Urinary bladder (tissue), 4 donors: ENCODE measurements at places on chromosomes 16 and 17. TPM values are rescaled to one million over a fixed set of nuclear protein-coding genes. Genes with fewer than 3 reads are reported as not detected.

The SPATA32 gene
- not detected for total RNA-seq

The ANKRD40CL gene
- not detected for total RNA-seq

GRCh38 chr16:15648135-15648730 is 1.8 kb upstream of the NDE1 start:
- DNase-seq: no peak

The DYNLRB2 gene
- 1.9 TPM for total RNA-seq

GRCh38 chr16:86300746-86301481 is 209.4 kb upstream of the FOXF1 start:
- no peak for DNase-seq

The MOSMO gene
- 33.2 TPM for total RNA-seq

GRCh38 chr17:62807812-62808575 is at the start of gene MARCHF10:
Gene MARCHF10 (minus strand): TSS chr17:62808314. CDS start chr17:62801735, 6,579 bp downstream.
- DNase-seq: no peak

DNA sequence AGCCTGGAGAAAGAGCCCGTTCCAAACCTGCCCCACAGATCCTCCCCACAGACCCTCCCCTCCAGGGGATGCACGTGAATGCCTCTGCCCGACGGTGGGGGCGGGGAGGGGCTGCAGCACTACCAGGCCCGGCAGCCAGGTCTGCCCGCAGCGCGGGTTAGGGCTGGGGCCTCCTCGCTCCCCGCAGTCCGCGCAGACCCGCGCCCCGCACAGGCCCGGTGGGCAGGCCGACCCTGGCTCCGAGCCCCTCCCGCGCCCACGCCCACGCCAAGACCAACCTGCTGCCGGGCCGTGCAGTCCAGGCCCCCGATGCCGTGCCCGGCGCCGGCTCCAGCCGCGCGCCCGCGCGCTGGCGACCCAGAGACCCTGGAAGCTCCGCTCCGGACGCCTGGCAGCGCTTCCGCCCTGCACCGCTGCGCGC is at the start of gene RPUSD1:
RPUSD1 (minus strand) TSS at position 404 of the 421 bp plus-strand sequence. CDS start 644 bp downstream, outside the sequence.
- no peak for DNase-seq

DNA sequence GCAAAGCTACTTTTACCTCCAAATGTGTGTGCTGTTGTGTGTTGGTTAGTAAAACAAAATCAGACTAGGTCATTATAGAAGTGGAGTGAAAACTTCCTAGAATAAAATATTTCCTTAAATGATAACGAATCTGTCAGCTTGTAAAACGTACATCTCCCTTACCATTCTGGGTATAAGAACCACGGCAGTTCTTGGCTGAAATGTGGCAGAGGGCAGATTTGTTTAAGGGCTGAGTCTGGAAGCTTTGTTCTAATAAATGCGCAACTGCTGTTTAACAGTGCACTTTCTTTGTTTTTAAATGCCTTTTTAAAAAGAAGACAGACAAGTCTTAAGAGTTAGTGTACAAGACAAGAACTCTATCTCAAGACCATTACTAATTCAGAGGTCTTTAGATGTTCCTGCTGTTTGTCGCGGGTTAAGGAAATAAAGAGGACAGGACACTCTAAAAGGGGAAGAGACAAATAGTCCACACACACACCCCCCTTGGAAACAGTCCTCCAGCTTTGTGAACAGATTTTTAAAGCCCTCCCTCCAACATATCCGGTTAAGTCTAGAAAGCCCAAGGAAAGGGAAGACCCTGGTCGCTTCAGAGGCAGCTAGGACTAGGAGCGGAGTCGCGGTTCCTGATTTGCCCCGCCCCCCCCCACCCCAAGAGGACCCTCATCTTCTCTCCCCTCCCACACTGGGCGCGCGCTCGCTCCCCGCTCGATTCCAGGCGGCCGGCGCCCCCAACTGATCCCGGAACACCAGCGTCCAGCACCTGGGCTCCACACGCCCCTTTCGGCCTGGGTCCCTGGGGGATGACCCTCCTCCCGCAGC is 658 bp downstream of the SYNRG start:
- peak; percentile 17 for DNase-seq

The NECAB2 gene
- total RNA-seq: 1.0 TPM

DNA sequence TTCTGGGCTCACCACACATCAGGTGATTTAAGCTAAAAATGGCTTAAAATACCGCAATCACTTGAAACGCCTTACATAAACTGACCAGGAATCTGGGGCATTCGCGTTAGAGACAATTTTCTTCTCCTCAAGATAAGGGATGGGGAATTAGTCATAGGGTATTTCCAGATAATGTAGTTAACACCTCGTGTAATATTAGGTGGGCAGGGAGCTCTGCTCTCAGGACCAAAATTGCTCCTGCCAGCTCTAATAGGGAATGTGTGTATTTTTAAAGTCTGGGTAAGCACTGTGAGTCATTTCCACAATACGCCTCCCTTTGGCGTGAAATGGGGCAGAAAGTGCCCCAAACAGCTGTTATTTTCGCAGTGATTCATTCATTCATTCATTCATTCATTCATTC is 408.6 kb downstream of the MAF start:
- no peak for DNase-seq

DNA sequence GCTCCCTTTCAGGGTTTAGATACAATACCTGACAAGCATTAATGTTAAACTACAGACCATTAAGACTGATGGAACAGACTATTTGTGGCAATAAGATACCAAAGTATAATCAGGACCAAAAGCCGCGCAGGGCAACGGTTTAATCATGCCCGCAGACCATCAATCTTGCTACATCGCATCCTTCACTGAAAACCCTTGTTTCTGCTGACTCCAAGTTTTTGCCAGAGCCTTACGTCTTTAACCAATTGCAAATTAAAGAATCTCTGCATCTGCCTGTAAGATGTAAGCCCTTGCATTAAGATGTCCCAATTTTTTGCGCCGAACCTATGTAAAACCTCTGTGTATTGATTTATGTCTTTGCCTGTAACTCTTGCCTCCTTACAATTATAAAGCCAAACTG is 94.2 kb upstream of the RBBP6 start:
- no peak for DNase-seq

- no peak for DNase-seq
Observed at GRCh38 chr17:34076743-34077631, 178.1 kb upstream of the CCL2 start.

- DNase-seq: no peak
Observed at GRCh38 chr16:74439685-74440084, 18.4 kb upstream of the CLEC18B start.

The PLSCR3 gene
- 14.4 TPM for total RNA-seq

DNA sequence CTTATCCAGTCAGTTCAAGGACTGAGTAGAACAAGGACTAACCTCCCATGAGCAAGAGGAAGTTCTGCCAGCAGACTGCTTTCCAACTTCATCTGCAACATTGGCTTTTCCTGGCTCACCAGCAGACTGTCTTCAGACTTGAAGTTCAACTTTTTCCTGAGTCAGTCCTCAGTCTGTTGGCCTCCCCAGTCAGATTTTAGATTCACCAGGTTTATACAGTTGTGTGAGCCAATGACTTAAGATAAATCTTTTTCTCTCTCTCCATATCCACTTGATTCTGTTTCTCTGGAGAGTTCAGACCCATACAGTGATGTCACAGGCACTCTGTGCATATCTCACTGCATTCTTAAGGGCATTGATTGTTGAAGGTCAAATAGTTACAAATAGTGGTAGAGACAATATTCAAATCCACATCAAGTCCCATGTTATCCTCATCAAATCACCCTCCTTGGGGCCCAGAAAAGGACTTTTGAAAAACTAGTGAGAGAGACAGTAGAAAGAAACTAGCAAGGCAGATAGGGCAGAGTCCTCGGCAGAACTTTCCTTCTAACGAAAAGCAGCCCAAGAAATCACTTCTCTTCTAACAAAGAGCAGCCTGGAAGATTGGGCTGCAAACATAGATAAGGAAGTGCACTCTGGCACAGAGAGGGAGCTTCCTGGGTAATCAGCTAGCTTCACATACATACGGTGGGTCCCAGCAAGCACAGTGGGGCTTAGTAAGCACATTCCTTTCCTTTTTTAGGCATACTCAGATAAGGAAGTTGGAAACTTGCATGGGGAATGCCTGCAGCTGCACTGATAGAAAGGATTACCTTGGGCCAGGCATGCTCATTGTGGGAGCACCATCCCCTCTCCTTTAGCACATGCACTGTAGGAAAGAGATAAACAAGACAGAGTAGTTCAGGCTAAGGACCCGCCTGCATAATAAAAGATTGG is 132.3 kb upstream of the FAM20A start:
- DNase-seq: no peak

DNA sequence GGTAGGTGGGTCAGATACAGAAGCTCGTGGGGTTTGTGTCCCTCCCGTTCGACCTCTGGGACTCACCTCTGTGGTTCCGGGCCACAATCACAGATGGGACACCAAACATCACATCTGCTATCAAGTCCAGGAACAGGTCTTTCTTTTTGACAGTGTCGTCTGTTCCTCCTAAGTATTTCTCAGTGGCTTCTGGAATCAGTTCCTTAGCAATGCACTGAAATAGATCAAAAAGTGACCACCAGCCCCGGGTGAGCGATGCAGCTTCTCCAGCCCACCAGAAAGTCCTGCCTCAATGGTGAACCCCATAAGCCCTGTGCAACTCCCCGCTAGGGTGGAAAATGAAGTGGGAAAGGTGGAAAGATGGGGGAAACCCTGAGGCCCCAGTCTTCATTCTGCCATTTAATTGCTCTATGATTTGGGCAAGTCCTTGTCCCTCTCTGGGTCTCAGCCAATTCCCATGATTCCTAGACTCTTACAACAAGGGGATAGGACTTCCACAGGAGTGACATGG is 22.4 kb downstream of the CES1 start:
- no peak for DNase-seq

- DNase-seq: no peak
Observed at GRCh38 chr16:75931970-75932369, 205.7 kb upstream of the CPHXL start.

GRCh38 chr16:28237754-28238357 is 26.1 kb upstream of the XPO6 start:
- no peak for DNase-seq

GRCh38 chr16:46700048-46700447 is 10.6 kb downstream of the ORC6 start:
- no peak for DNase-seq

DNA sequence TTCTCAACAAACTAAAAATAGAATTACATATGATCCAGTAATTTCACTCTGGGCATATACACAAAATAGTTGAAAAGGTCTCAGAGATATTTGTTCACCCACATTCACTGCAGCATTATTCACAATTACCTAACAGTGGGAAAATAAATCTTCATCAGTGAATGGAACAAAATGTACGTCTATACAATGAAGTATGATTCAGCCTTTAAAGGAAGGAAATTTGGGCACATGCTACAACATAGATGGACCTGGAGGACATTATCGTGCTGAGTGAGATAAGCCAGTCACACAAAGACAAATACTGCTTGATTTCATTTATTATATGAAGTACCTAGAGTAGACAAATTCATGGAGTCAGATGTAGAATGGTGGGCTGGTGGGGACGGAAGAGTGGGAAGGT is 47.0 kb downstream of the MFSD11 start:
- DNase-seq: no peak

- no peak for DNase-seq
Observed at GRCh38 chr17:19672009-19672750, 23.6 kb downstream of the ALDH3A2 start.

The SLC38A8 gene
- not detected for total RNA-seq

GRCh38 chr16:17921357-17921978 is 415.1 kb downstream of the NPIPA8 start:
- DNase-seq: no peak

GRCh38 chr16:85607321-85607765 is 5.8 kb upstream of the GSE1 start:
- no peak for DNase-seq

DNA sequence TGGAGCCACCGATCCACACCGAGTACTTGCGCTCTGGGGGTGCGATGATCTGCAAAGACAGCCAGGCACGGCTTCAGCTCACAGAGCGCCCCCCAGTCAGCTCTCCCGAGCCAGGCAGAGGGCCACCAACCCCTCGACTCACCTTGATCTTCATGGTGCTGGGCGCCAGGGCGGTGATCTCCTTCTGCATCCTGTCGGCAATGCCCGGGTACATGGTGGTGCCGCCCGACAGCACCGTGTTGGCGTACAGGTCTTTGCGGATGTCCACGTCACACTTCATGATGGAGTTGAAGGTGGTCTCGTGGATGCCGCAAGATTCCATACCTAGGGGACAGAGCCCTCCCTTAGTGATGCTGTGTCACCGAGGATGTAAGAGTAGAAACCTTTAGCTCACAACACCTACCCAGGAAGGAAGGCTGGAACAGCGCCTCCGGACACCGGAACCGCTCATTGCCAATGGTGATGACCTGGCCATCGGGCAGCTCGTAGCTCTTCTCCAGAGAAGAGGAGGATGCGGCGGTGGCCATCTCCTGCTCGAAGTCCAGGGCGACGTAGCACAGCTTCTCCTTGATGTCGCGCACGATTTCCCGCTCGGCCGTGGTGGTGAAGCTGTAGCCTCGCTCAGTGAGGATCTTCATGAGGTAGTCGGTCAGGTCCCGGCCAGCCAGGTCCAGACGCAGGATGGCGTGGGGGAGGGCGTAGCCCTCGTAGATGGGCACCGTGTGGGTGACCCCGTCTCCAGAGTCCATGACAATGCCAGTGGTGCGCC is 1.6 kb downstream of the ACTG1 start:
- DNase-seq: no peak

- DNase-seq: no peak
Observed at GRCh38 chr17:80824549-80825470, 166.8 kb upstream of the CHMP6 start.

The GJD3 gene
- total RNA-seq: not detected

GRCh38 chr17:58314706-58315015 is 13.9 kb downstream of the TSPOAP1 start:
- no peak for DNase-seq

DNA sequence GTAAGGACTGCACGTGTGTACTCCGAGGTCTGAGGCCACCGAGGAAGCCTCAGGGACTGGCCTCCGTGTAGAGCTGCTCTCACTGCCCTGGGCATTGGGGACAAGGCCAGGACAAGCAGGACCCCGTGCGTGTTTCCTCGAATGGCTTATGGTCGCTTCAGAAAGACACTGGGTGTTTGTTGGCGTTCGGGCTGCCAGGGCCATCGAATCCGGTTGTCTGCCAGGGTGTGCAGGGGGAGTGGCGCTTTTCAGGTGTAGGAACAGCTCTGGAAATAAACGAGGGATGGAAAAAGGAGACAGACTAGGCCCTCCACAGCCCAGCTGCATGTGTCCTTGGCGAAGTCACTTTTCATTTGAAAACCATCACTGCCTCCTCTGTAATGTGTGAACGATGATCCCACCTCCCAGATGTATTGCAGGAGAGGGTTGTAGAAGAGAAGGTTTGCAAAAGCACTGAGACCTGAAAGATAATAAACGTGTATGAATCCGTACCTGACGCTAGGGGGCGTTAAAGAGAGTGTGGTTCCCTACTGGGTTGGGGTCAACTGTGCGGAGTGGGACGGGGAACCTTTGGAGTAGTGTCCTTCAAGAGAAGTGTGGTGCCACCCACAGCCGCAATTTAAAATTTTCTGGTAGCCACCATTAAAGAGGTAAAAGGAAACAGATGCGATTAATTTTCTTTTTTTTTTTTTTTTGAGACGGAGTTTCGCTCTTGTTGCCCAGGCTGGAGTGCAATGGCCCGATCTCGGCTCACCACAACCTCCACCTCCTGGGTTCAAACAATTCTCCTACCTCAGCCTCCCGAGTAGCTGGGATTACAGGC is 2.1 kb upstream of the ZSCAN10 start:
- DNase-seq: no peak

The EXOC7 gene
- total RNA-seq: 75.3 TPM

- DNase-seq: no peak
Observed at GRCh38 chr16:3057181-3058138, 8.0 kb upstream of the IL32 start.

The IRX5 gene
- total RNA-seq: 0.90 TPM
